ENCODE measurements at places on chromosomes 7 and 10. TPM values are rescaled to one million over a fixed set of nuclear protein-coding genes. Genes with fewer than 3 reads are reported as not detected.

GRCh38 chr10:100889546-100889945, 23.2 kb upstream of the SLF2 start:
- no peak for DNase-seq

Gene NAT16
- total RNA-seq = not detected

Gene TES
- total RNA-seq = 124 TPM

GRCh38 chr7:134789967-134790685, 10.7 kb downstream of the CALD1 start:
- DNase-seq = no peak

Gene TDRD1
- not detected for total RNA-seq

Data from natural killer cell treated with Interleukin-12 subunit alpha and Interleukin-12 subunit beta and Interleukin-15 and Interleukin-18, amount 100 ng/mL, for 72 hours (primary cell).